ENCODE measurements at places on chromosomes 12 and 14.
A peak's percentile ranks its signal among the peaks of the same experiment; 100 is the strongest.

GRCh38 chr14:38254571-38255407 lies 1.1 kb downstream of the CLEC14A start:
- no peak for DNase-seq

DNA sequence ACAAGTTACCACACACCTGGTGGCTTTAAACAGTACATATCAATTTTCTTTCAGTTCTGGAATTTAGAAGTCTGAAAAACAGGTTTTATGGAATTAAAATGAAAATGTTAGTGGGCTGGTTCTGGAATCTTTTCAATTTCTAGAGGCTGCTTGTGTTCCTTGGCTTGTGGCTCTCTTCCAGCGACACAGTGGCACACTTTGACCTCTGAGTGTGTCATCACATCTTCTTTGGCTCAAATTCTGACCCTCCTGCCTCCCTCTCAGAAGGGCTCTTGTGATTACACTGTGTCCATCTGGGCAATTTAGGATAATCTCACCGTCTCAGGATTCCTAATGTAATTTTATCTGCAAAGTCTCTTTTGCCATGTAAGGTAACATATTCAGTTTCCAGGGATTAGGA lies 170.0 kb downstream of the PLCZ1 start:
- no peak for DNase-seq

- DNase-seq = no peak
Measured at GRCh38 chr14:47300796-47301195, 374.6 kb downstream of the MDGA2 start.

DNA sequence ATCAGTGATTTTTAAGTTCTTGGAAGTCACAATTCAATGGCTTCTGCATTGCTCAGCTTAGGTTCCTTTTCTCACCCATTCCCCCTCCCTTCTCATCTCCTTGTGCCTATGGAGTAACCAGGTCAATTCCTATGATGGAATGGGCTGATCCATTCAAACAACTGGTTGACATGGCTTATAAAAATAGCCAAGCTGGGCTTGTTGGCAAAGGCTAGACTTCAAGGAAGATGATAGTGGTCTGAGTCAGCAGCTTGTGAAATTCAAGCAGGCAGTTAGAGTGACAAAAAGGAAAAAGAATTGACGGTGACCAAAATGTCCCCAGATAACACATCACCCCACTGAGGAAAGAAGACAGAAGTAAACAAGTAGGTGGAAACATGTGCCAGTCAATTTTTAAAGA lies 119.9 kb upstream of the PCED1B start:
- DNase-seq = no peak

GRCh38 chr14:61257469-61258057 lies 23.6 kb downstream of the TMEM30B start:
- no peak for DNase-seq

- DNase-seq = no peak
Measured at GRCh38 chr14:100813291-100813690, 12.6 kb upstream of the MEG3 start.

DNA sequence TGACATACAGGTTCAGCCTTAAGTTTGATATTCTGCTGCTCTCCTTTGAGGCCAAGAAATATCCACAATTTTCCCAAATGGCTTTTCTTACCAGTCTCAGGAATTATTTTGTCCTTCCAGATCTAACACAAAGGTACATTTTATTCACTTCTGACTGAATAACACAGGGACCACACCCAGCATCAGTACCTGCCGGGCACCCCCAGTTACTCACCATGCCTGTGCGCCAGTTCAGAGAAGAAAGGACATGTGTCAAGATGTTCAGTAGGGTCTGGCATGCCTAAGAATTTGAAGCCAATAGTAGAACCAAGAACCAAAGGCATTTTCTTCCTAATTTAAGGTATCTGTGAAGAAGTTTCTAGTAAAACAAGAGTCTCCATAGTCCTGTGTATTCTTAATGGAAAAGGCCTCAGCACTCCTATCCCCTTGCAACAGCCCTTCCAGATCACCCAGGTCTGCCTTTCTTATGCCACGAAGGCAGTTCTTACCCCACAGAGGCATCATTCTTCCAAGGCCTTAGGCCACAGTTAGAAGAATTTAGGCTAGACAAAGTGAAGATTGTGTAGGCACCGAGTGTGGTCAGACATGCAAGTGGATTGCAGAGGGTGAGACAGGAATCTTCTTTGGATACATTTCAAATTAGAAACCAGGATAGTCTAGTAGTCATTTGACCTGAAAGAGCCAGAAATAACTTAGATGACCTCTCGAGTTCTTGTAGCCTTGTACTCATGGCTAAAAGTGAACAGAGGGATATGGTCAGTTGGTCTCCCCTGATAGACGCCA lies 140.1 kb upstream of the HIF1A start:
- no peak for DNase-seq

DNA sequence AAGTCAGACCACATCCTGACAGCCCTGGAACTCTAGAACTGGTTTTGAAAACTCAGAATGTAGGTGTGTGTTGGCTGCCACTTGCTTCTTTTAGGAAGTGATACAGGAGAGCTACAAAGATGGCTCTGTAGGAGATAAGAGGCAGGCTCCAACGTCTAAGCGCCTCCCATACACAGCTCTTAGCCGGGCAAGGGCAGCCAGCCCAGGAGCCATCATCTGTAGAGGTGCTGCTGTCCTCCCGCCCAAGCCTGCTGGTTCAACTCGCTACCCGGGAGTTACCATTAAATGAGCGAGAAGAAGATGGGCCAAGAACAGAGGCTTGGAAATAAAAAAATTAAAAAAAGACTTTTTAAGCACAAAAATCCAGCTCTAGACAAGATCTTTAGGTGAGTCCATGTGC lies 61.2 kb upstream of the DIO3 start:
- DNase-seq = no peak

GRCh38 chr12:26688344-26688904 lies 144.6 kb downstream of the ITPR2 start:
- DNase-seq = no peak

GRCh38 chr12:53733807-53734200 lies 6.6 kb upstream of the CALCOCO1 start:
- no peak for DNase-seq

DNA sequence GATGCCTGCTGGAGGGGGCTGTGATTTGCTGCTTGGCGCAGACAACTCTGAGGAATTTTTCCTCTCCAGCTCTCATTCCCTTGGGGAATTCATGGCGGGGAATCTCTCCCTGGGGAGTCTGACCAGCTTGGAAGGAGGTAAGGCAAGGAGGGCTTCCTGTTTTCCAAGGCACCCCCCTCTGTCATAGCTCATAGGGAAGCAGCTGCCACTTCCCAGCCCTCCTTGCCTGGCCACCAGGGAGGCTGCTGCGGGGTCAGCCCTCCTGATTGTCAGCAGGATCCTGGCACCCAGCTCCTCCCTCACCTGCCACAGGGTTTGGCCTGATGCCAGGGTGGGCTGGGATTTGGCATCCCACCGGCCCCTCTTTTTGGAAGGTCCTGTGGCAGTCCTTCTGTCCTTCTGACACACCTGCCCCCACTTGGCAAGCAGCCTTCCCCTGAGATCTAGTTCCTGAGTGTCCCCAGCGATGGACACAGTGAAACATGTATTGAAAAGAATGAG lies 74.9 kb downstream of the TSPAN9 start:
- DNase-seq = peak; percentile 41

- no peak for DNase-seq
Measured at GRCh38 chr14:77980475-77981321, 180.8 kb downstream of the ADCK1 start.

GRCh38 chr12:2681450-2682205 lies 113.1 kb upstream of the FKBP4 start:
- DNase-seq = no peak

GRCh38 chr14:88950069-88950468 lies 125.6 kb downstream of the TTC8 start:
- no peak for DNase-seq

- DNase-seq = no peak
Measured at GRCh38 chr14:52124791-52125684, 56.2 kb upstream of the NID2 start.

DNA sequence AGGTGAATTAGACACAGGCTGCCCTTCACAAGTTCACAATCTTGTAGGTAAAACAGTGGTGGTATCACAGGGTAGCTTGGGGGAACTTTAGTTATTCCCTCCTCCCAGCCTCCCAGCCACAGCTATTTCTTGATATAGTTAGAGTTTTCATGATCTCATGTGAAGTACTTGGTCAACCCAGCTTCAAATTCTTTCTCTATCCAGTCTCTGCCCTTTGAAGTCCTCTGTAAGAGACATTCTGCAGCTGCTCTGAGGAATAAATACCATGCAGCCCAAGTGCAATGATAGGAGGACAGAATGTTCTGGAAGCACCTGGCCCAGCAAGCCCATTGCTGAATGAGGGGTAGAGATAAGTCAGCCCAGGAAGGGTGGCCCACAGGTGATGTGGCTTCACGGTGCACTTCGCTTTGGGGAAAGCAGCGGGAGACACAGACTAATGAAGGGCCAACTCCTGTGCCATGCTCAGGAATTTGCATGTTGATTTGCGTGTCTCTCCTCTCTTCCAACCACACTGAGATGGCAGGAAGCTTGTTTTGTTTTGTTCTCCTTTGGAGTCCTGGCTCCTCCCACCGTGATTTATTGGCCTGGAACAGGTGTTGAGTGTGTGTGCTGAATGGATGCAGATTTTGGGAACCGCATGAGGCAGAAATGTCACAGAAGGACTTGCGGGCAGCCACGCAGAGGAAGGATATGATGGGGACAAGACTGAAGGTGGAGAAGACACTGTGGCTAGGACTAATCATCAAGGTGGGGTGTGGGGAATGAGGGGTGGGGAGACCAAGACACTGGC lies 8.0 kb upstream of the TXNRD1 start:
- no peak for DNase-seq

- DNase-seq = no peak
Measured at GRCh38 chr14:90627478-90627877, 188.8 kb downstream of the TTC7B start.

DNA sequence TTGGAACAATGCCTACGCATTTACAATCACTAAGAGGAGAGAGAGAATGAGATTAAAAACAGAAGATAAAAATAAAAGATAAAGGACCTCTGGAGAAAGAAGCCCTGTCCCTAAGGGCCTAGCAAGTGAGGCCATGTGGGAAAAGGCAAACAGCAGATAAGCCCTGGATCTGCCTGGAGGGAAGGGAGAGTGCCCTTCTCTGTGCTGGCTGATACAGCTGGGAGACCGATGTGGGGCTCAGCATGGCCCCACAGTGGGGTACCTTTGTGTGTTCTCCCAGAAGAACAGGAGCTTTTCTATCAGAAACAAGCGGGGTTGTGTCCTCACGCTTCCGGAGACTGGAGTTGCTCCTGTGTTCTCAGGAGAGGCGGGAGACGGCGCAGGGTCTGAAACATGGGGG lies 59.9 kb downstream of the TMCC3 start:
- DNase-seq = no peak

- peak; percentile 44 for DNase-seq
Measured at GRCh38 chr12:116697305-116697704, 40.6 kb downstream of the SPRING1 start.

DNA sequence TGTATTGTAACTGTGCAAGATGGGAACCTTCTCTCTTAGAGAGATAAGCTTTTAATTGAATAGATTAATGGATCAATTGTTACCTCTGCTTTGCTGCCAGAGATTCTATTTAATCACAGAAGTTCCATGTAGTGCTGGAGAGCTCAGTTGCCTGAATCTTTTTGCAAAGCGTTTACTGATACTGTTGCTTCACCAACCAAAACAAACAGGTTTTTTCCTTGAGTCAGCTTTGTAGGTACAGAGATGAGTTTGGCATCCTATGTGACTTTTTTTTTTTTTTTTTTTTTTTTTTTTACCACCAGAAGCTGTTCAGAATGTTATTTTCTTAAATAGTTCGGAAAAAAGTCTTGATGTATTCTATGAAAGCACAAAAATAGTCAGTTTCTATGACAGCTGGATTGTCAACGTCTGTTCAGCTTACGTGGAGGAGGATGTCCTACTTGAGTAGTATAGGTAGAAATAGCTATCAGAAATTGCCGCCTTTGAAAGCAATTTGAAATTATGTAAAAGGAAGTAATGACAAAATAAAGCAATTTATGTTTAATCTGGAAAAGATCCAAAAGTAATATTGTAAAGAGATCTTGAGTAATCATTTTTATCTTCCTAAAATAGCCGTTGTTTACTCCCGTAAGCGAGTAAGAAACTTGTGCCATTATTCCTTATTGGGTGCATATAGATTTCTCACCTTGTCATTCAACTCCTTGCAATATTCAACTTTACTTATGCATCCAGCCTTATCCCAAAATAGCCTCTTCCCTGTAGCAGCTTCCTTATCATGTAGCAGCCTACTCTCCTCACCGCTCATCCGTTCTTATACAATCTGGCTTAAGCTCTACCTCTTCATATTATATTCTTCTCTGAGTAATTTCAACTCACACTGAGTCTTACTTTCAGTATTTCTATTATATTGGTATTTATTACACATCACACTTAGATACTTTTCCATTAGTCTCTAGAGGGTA lies 5.2 kb downstream of the LRRK2 start:
- DNase-seq = no peak

GRCh38 chr14:24674204-24674970 lies 40.4 kb upstream of the GZMB start:
- no peak for DNase-seq

DNA sequence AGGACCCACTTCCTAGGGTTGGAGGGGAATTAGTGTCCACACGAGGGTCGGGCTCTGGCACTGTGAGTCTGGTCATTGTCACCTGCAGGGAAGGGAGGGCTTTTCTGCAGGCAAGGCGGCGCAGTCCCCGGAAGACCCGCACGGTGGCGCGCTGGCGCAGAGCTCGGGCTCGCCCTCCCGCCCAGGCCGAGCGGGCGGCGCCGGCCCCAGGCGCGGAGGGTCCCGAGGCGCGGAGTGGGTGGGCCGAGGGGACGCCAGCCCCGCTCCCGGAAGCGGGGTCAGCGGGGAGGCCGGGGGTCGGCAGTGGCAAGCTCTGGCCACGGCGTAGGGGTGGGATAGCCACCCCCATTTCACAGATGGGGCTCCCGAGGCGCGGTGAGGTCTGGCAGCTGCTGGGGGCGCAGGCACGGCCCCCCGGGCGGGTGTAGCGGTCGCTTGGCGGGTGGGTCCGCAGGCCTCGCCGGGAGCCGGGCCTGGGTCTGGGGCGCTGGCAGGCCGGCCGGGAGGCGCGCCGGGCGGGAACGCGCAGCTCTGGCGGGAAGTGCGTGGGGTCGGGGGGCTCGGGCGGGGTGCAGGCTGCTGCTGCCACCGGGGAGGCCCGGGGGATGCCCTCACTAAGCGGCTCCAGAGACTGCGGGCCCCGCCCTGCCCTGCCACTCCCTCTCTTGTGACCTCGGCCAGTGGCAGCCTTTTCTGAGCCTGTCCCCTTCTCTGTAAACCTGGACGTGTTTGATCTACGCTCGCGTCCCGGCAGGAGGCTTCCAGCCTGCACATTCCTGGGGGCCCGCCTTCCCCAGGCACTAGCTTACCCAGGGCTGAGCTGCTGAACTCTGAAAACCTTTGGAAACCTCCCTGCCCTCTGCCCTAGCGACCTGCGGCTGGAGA lies 46.1 kb downstream of the CYP46A1 start:
- peak; percentile 89 for DNase-seq

Measured in D721Med (cell line).